ENCODE measurements at places on chromosomes 3 and 15.

DNA sequence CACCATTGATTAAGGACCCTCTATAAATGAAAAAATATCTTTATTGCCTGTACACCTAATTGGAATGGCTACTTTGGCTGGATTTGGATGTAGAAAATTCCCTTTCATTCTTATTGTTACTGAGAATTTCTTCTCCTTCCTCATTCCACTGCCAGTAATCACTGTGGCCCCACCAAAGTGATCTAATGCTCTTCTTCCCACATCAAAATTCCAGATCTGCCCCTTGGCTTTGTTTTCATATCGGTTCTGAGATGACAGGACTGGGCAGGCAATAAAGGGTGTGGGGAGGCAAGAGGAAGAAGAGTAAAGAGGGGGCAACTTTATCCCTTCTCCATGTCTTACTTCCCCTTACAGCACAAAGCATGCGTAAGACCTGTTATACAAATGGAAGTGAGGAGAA is 2.1 kb downstream of the ANKUB1 start:
- no peak for DNase-seq

- DNase-seq = no peak
These were observed 14.3 kb upstream of the TNFAIP8L3 start for GRCh38 chr15:51108933-51109550.

- no peak for DNase-seq
These were observed 25.1 kb downstream of the ALDH1L1 start for GRCh38 chr3:126155280-126155640.

- DNase-seq = no peak
These were observed 353.2 kb upstream of the AGTR1 start for GRCh38 chr3:148344521-148344920.

- DNase-seq = no peak
These were observed 74.6 kb downstream of the UBE2E2 start for GRCh38 chr3:23277688-23278087.

DNA sequence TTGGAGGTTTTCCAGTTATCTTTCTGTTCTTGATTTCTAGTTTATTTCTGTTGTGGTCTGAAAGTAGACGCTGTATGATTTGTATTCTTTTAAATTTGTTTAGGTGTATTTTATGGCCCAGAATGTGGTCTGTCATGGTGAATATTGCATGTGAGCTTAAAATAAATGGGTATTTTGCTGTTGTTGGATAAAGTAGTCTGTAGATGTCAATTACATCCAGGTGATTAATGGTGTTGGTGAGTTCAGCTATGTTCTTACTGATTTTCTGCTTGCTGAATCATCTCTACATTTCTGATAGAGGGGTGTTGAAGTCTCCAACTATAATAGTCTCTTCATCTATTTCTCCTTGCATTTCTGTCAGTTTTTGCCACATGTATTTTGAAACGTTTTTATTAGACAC is 383.3 kb upstream of the SGO1 start:
- DNase-seq = no peak

- no peak for DNase-seq
These were observed 85.1 kb upstream of the SAMMSON start for GRCh38 chr3:69914395-69914794.

Measured in activated CD8-positive, alpha-beta memory T cell treated with anti-CD3 and anti-CD28 coated beads, Interleukin-2, amount 50 U/mL, for 4 hours (primary cell).